Islet precursor cell (in vitro differentiated cells): ENCODE measurements at places on chromosomes 6 and 20.

- no peak for DNase-seq
Observed at GRCh38 chr6:34608321-34609091, 52.4 kb upstream of the SPDEF start.

DNA sequence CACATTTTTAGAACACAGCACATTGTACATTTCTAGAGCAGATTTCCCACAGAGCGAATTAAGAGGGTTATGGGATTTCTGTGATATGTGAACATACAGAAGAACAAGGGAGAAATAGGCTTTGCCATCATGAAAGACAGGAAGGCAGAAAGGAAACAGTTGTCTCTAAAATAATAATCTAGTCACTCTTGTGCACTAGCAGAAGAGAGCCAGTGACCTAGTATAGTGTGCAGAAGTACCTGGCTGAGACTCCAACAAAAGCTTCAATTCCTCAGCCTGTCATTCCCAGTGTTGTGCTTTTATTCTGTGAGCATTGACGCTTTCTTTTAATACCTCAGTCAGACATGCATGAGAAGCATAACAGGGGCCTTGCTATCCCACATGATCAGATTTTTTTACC lies 17.8 kb upstream of the DCBLD1 start:
- no peak for DNase-seq

DNA sequence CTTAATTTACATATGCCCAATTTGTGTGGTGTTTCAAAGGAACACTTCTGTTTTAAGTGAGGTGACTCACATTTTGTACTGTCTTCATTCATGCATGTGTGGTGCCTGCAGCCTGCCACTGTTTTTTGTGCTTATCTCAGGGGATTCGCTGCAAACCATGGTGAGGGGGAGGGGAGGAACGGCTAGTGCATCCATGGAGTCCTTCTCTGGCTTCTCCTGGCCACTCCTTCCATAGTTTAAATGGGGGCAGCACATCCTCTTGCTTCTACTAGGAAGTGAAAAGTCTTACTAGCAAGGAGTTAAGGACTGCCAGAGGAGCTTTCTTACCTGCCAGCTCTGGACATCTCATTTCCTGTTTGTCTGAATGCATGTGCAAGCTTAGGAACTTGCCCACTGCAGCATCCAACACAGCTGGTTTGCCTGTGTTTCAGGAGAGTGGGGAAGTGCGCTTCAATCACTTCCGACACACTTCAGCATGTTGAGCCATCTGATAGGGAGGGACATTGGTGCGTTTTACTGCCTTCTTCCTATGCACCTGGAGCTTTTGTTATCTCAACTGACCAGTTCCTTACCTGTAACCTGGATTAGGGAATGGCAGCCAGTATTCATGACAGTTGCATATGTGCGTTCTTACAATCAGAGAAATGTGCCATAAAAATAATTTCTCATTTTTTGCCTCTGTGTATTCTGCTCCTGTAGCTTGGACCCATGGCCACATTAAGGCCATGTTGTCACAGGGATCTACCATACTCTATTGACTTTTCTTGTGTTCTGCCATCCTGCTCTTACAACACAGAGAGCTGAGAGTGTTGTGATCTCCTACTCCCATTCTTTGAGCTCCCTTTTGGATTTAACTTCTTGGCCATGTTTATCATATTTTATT lies 211.3 kb downstream of the ARID1B start:
- peak; percentile 85 for DNase-seq

DNA sequence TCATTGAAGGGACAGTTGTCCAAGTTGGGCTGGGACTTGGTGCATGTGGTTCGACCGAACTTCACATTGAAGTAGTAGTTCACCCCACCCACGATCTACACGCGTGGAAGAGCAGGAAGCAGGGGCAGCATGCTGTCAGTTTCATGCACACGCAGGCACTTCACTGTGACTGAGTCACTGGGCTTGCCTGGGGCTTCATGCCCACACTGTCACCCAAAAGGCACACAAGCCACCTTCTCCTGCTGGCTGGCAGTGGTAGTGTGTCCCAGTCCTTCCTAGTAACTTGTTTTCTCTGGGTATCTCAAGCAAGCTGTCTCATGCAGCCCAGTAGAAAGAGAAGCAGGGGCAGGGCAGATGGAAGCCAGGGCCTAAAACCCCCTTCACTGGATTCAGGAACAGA lies 2.0 kb downstream of the CST5 start:
- DNase-seq = no peak

DNA sequence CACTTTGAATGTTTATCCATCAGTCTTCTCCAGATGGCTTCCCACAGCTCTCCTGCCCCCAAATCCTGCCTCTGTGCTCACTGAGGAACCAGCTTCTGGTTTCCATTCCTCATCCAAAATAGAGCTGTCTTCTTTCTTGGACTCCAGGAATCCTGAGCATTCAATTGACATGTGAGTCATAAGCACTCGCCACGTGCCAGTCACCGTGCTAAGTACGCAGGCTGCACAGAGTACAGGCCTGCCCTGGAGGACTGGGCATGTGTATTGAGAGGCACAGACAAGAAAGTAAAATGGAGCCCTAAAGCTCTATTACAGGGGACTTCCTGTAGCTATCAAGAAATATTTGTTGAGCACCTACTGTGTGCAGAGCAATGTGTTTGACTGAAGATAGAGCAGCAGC lies 39.7 kb upstream of the LRFN2 start:
- DNase-seq = peak; percentile 88

DNA sequence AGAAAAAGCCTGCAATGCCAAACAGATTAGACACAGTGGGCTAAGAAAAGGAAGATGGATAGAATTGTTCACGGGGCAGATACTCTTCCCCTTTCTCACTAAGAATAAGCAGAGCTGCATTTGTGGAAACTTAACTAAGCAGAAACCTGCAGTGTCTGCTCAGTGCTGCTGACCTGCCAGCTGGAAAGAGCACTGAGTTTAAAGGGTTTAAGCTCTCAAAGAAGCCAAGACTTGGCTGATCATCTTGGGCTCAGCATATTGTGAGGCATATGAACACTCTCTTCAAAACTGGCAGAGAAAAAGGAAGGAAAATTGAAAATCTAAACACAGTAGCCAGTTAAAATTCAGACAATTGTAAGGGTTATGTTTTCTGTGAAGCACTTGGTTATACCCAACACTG lies 711.1 kb upstream of the EPHA7 start:
- no peak for DNase-seq

- no peak for DNase-seq
Observed at GRCh38 chr6:129638055-129638684, 71.8 kb downstream of the ARHGAP18 start.

DNA sequence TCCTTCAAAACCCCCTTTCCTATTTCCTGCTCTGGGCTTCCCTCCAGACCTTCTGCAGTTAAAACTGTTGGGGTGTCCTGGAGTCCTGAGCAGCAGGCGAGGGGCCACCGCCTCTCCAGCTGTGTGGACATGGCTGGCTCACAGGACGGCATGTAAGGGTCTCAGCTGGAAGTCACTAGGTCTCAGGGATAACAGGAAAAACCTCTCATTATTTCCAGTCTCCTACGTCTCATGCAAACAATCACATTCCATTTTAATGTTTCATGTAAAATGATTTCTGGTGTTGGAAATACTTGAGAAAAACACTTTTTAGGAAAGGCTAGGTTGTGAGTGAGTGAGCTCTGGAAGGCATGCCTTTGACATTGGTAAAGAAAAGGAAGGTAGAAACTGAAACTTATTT lies 158.7 kb downstream of the SCML4 start:
- DNase-seq = no peak

DNA sequence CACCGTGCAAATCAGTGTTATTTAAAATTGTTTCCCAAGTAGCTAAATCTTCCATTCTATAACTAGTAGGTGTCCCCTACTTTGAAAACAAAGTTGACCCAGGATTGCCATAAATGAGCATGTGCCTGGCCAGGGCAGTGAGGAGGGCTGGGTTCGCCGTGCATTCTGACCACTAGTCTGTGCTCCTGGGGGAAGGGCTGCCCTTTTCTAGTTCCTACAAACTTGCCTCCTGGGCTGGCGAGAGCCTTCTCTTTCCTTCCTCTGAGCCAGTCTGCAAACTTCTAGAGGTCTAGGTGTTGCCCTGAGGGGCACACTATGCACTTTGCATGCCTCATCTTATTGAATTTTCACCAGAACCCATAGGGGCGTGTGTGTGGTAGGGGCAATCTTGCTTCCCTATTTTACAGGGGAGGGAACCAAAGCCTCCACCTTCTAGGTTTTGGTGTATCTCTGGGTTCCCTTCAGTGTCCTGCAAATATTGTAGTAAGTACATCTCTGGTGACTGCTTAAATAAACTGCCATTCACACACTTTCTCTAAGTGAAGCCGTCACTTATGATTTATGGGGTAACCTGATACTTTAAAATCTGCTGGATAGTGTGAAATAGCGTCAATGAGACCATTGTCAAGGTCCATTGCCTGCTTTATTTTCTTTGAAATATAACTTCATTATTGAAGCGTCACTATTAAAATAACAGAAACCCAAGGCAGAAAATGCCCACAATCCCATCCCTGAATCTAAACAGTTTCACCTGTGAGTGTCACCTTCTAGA lies 42.2 kb downstream of the CDH26 start:
- no peak for DNase-seq

DNA sequence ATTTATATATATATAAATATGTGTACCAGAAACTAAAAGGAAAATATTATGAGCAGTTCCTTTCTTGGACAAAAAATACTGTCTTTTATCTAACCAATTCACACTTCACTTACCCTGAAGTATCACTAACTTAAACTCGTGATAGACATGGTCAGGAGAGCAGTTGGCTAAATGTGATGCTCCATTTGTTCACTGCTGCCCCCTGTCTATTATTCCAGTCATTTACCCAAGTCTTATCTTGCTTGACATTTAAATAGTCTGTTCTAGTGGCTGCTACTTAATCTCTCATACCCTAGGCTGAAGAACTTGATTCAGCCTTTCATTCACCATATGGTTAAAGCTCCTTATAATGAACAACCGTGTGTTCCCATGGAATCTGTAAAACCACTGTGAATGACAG lies 789.6 kb upstream of the EYS start:
- no peak for DNase-seq

DNA sequence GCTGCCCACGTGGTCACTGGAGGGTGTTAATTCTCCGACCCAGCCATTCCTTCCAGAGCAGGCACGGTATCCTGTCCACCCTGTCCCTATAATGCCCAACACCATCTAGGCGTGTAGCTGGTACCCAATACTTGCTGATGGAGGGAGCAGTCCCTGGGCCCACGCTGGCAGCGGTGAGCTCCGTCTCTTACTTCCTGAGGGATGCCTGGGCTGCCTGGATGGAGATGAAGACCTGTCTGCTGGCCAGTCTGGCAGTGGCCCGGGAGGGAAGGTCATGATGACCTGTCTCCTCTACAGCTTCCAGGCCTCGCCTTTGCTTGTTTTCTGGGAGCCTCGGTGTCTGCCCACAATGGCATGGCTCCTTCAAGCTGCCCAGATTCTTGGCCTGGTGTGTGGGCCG lies 297.9 kb upstream of the SUPT3H start:
- no peak for DNase-seq
